Stimulated activated CD8-positive, alpha-beta memory T cell treated with anti-CD3 and anti-CD28 coated beads, Interleukin-4, amount 100 ng/mL, for 1 hour (primary cell): ENCODE measurements at places on chromosomes 1 and 21.

- no peak for DNase-seq
Measured at GRCh38 chr1:50968821-50969610, 1.0 kb upstream of the CDKN2C start.

- peak; percentile 30 for DNase-seq
Measured at GRCh38 chr1:39901714-39902459, at the start of gene MYCL. MYCL (minus strand) TSS chr1:39901917; CDS start chr1:39901434, 483 bp downstream.

GRCh38 chr1:162982364-162982763 is 86.8 kb upstream of the RGS4 start:
- no peak for DNase-seq

DNA sequence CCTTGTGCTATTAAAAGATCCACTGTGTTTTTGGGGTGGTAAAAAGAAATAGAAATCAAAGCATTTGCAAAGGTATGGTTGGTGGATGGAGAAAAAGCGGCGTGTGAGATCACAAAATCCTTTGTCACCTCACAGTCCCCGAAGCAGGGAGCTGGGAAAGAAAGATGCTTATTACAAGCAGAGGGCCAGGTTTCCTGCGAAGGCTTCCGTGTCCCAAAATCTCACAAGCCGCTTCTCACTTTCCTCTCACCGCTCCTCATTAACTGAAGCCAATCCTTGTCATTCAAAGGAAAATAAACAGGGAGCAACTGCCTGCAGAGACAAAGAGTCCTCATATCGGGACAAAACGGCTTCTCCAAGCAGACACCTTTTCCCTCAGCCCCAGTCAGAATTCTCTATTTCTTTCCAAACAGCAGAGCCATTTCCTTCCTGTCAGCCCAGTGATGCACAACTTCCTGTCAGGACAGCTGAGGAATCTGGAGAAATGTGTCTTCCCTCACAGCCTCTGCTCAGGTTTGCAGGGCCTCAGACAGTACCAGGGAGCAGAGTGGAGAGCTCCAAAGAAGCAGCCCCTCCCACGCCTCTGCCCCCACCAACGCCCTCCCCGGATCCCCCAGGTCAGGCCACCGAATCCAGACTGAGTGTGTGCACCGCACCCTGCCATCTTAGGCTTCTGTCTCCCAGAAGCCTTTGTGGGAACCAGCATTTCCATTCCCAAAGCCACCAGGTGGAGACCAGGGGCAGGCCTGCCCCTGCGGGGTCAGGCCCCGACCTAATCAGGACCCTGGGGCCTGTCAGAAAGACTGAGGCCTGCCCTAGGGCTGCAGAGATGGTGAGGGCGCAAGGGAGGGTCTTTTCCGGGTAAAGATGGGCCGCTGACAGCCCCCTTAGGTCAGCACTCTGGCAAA is 29.6 kb downstream of the KCNN3 start:
- no peak for DNase-seq

DNA sequence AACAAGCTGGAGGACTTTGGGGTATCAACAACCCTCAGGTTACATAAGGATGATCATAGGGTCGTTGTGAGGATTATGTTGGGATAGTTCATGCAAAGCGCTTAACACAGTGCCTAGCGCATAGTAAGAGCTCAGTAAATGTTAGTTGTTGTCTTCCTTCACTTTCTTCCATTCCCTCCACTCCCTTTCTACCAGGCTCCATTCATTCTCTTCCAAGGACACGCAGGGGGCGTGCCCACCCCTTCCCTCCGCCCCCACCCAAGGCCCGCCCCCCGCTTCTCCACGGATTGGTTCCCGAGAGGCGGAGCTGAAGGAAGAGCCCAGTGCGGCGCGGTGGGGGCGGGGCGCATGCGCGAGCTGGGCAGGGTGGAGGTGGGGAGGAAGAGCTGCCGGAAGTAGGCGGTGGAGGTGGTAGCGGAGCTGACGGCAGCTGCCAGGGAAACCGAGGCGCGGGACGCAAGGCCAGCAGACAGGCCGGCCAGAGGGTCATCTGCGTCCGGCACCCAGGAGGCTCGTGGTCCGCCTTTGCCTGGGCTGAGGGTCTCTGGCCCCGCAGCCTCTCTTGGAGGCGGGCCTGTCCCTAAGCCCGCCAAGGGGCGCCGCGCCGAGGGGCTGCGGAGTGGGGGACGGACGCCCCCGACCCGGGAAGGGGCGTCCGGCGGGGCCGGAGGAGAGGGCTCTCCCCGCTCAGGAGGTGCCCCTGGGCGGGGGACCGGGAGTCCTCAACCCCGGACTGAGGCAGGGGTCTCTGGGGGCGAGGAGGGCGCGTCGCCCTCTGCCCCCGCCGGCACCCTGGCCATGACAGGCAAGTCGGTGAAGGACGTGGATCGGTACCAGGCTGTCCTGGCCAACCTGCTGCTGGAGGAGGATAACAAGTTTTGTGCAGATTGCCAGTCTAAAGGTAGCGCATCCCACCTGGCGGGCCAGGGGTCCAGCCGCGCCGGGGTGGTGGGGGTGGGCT is at the start of gene SMAP2:
Gene SMAP2 (plus strand): TSS at position 405 of the 961 bp plus-strand sequence. CDS start 394 bp downstream, at position 799.
- peak; percentile 93 for DNase-seq

DNA sequence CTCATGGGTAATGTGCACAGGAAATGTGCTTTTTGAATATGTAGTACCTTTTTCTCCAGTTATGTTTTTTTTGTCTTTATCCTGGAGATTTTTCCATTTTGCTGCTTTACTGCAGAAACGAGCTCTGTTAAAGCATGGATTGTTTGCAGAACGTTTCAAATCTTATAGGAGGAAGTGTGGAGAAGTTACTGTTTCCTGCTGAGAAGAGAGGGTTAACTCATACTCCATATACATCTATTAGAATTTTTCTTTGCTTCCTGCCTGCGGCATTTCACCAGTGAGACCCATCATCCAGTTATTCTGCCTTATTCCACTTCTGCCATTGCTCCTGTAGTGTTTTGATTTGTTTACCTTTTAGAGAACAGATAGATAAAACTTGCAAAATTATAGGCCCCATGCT is 2.0 kb downstream of the RPRD2 start:
- DNase-seq = no peak

DNA sequence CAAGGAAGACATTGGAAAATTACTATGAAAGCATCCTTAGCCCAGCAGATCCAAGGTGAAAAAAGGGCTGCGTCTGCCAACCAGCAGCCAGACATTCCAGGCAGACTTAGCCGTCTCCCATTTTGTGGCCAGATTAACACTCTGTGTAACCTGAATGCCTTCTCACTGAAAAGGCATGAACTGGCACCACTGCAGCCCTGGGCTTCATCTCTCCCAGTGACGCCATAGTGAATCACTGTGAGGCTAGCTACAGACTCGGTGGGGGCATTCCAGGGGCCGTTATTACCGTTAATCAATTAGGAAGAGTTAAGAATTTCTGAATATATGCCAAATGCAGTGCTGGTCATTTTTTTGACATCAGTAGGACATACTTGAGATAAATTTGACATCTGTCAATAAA is 627.4 kb downstream of the LMO4 start:
- no peak for DNase-seq

GRCh38 chr1:206878456-206878855 is 13.0 kb downstream of the IL20 start:
- no peak for DNase-seq

DNA sequence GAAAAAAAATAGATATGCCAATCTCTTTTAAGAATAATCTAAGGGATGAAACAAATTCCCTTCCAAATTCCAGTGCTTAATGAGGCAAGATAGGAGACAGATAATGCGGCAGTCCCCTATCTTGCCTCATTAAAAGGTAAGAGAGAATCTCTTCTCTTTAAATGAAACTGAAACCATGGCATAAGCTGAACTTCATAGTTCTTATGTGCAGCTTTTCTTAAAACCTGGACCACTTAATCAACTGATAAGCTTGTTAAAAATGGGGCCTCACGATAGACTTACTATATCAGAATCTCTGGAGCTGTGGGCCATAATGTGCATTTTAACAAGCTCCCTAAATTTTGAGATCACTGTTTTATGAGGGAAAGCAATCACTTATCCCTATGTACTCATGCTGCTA is 79.2 kb downstream of the NIBAN1 start:
- no peak for DNase-seq

DNA sequence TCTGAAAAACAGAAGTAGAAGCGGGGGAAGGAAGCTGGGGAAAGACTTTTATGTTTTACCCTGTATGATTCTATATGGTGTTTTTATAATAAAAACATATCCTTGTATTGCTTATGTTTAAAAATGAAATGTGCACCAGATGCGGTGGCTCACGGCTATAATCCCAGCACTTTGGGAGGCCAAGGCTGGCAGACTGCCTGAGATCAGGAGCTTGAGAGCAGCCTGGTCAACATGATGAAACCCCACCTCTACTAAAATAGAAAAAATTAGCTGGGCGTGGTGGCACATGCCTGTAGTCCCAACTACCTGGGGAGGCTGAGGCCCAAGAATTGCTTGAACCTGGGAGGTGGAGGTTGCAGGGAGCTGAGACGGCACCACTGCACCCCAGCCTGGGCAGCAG is 155.4 kb downstream of the SMYD3 start:
- no peak for DNase-seq

DNA sequence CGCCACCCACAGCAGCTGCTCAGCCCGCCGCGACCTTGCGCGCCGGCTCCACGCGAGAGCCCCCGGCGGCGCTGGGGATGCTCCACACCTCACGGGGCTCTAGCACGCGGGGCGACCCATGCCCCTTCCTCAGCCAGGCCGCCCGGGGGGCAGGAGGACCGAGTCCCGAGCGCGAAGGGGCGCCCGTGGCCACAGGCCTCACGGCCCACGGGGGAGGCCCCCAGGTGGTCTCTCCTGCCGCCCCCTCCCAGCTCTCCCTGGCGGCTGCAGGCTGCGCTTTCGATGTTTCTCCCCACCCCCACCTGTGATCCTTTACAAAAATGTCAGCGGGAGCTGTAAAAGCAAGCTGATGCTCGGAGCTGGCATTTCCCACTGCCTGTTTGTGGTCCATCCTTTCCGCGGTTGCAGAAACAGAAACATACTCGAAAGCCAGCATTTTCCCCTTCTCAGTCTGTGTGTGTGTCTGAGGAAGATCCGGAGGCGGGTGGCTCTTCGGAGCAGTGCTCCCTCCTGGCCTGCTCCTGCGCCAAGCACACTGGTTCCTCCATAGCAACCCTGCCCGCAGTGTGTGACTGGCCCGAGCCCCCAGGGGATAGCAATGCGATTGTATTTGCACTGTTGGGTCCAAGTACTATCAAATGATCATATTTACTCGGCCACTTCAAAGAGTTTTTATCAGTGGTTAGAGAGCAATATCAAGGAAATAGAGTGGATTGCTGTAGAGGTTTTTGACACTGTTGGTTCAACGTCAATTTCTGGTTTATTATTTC is 2.1 kb downstream of the KIF26B start:
- no peak for DNase-seq

GRCh38 chr21:29007810-29008209 is 11.3 kb downstream of the RWDD2B start:
- DNase-seq = no peak

DNA sequence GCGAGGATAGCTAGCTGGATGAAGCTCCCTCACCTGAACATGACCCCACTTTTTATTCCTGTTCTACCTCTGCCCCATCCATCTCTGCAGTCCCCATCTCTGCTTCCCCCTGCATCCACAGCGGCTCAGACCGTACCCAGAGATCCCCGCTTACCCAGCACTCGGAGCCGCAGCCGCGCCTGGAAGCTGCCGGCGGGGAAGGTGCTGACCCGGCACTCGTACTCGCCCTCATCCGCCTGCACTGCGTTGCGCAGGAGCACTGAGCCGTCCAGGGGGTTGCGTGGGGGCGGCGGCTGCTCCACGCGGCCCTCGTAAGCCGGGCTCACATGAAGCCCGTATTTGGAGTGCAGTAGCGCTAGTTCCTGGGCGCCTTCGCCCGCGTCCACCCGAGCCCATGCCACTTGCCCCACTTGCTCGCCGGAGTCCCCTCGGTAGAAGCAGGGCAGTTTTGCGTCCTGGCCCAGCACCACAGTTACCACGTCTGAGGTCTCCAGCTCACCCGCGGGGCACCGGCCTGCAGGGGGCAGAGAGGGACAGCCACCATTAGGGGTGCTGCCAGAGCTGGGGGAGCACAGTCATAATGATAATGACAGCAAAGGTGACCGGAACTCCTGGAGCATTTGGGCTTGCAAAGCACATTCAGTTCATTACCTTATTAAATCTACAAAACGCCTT is 9.8 kb downstream of the NECTIN4 start:
- no peak for DNase-seq
